DMS53 (cell line): ENCODE measurements at places on chromosomes 11 and 22.
A peak's percentile ranks its signal among the peaks of the same experiment; 100 is the strongest.

- DNase-seq, result peak; percentile 48
Observed at GRCh38 chr11:17735818-17736578, 1.4 kb downstream of the KCNC1 start.

DNA sequence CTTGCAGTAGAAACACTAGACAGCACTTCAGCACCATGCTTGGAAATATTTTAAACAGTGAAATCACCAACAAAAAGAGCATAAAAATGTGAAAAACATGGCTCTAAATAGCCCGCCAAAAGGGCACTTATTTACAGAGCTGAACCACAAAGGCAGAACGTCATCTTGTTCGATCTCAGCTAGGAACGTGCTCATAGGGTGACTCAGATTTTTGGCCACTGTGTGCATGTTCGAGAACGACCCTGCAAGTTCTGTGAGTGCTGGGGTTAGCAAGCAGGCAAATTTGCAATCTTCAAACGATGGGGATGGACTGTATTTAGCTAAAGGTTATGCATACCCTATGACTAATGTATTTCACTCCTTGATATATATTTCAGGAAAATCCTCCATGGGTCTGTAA is 30.6 kb downstream of the OR2AT4 start:
- DNase-seq, result no peak

GRCh38 chr11:117923275-117923674 is 5.9 kb downstream of the TMPRSS13 start:
- DNase-seq, result no peak

DNA sequence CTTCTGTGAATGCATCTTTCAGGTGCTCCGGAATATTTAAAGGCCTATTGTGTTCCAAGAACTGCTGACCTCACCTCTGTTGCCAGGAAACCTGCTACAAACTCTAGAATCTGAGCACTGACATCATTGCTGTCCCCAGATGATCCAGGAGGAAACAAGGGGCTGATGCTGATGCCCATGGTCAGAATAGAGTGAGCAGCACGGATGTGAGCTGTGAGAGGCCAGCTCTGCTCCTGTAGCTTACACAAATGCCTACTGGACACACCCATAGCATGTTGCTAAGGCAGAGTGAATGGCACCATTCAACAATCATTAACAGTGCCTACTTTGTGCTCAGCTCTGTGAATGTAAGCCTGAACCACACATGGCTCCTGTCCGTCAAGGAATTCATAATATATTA is 276.7 kb upstream of the API5 start:
- DNase-seq, result peak; percentile 85

- DNase-seq, result no peak
Observed at GRCh38 chr11:3152471-3153110, 12.5 kb downstream of the OSBPL5 start.

GRCh38 chr22:27523711-27524110 is 277.8 kb downstream of the MN1 start:
- no peak for DNase-seq

- DNase-seq, result no peak
Observed at GRCh38 chr11:117382746-117383145, 55.1 kb downstream of the CEP164 start.

DNA sequence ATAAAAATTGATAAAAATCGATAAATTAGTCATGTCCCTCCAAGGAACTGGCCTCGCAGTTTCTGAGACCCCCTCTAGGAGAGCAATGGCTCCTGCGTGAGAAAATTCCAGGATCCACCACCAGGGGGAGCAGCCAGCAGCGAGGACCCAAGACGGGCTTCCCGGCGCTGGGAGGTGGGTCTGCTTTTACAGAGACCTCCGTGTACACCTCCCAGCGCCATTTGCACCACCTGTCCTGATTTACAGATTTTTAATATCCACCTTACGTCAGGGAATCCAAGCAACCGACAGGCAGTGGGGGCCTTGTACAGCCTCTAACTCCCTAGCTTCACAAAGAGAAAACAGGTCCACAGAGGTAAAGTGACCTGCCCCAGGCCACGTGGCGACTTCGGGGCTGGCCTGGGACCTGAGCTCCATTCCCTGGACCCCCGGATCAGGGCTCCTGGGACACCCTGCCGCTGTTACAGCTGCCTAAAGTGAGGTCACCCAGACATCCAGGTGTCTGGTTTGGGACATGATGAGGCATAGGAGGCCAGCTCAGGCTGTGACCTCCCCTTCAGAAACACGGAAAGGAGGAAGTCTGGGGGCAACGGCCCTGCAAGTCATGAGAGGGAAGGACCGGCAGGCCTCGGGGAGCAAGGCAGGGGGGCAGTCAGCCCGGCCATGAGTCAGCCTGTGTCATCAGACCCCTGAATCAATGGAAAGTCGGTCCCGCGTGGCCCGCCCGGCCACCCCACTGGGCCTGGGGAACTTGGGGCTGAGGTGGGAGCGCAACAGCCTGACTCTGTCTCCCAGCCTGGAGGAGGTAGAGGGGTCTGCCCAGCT is 3.5 kb downstream of the OSM start:
- DNase-seq, result peak; percentile 51

DNA sequence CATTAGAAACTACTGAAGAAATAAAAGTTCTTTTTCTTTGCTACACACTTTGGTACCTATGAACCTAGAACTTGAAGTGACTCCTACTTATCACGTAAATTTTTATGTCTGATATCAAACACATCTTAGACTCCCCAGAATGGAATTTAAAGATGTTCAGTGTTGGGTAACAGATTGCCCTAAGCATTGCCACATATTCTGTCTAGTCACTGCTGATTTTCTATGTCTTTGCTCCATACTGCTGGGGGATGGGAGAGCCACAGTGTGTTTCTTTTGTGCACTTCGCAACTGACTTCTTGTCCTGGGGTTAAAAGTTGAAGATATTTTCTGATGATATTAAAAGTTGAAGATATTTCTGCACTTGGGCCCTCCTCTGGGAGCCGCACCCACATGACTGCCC is 19.4 kb upstream of the MYO18B start:
- DNase-seq, result no peak

- DNase-seq, result no peak
Observed at GRCh38 chr22:33044112-33044511, 14.1 kb downstream of the SYN3 start.

- no peak for DNase-seq
Observed at GRCh38 chr11:15128621-15129020, 13.9 kb downstream of the INSC start.

DNA sequence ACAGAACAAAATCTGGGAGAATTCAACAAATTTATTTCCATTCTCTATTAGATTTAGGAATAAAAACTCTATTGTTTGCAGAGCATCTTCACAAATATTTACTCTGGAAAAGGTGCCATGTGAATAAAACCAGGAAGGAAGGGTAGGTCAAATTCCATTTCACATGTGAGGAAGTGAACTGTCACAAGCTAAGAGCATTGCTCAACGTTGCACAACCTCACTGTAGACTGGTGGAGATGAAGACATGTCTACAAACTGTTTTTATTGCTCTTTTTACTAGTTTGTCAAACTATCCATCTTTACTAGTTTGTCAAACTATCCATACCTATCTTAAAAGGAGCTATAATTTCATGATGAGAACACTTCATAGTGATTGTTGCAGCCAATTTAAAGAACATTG is 236.4 kb downstream of the CNTN5 start:
- DNase-seq, result peak; percentile 82

- DNase-seq, result no peak
Observed at GRCh38 chr11:31404614-31405013, 35.0 kb downstream of the DNAJC24 start.

DNA sequence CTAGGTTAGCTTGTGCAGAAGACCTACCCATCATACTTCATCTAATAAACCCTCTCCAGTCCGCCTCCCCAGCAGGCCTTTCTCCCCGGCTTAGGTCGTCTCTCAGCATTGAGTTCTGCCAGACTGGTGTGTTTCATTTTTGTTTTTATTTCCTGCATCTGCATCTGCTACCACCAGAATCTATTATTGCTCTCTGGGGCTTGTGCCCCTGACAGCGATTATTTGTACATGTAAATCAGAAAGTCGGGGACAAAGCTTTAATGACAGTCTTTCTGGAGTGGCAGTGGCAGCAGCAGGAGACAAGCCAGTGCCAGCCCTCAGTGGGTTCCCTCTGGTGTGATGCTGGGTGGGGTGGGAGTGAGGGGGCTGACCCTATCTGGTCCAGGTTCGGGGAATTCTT is 127.5 kb downstream of the PKNOX2 start:
- DNase-seq, result no peak

GRCh38 chr11:105740164-105740903 is 130.5 kb downstream of the GRIA4 start:
- no peak for DNase-seq

GRCh38 chr11:122850076-122850631 is 11.9 kb downstream of the CRTAM start:
- DNase-seq, result no peak

GRCh38 chr11:47797633-47798032 is 30.5 kb upstream of the FNBP4 start:
- no peak for DNase-seq

DNA sequence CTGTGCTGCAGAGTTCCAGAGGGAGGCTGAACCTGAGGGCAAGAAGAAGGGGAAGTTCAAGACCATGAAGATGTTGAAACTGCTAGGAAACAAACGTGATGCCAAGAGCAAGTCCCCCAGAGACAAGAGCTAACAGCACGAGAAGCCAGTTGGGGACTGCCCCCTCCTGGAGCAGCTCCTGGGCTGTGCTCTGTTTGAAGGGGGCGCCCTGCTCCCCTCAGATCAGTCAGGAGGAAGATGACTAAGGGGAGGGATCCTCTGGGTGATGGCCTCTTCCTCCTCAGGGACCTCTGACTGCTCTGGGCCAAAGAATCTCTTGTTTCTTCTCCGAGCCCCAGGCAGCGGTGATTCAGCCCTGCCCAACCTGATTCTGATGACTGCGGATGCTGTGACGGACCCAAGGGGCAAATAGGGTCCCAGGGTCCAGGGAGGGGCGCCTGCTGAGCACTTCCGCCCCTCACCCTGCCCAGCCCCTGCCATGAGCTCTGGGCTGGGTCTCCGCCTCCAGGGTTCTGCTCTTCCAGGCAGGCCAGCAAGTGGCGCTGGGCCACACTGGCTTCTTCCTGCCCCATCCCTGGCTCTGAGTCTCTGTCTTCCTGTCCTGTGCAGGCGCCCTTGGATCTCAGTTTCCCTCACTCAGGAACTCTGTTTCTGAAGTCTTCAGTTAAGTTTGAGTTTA is 12.6 kb downstream of the C22orf23 start:
- DNase-seq, result no peak

DNA sequence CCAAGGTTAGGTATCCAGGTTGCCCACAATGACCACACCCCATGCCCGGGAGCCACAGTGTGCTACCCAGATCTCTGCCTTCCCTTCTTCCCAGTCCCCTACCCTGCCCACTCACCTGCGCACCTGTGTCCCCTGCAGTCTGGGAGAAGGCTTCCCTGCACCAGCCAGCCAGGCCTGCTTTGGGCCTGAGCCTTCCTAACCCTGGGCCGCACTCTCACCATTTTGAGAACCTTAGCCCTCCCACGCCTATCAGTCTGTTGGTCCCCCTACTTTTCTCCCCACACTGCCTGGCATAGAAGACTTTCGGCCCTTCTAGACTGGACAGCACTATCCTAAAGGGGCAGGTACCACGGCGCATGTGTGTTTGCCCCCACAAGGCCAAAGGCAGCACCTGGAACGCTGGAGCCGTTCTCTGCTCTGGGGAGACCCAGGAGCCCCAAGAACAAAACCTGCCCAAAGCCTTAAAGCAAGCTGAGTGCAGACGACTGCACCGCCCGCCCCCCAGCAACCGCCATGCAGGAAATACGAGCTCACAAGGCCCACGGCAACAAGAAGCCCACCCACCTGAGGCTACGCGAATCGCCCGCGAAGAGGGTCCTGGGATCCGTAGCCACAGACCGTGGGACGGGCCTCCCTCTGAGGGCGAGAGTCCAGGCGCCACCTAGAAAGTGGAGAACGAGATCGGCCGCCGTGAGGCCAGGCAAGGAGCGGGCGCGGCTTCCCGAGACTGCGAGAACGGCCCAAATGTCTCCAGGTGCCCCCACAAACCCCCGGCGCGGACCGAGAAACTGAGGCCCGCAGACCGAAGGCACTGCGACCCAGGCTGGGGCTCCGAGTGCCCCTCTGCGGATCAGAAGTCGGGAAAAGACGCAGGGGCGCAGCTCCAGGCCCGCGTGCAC is 546 bp downstream of the GNB1L start:
- DNase-seq, result peak; percentile 39

- DNase-seq, result no peak
Observed at GRCh38 chr11:35158701-35159510, 19.9 kb downstream of the CD44 start.

DNA sequence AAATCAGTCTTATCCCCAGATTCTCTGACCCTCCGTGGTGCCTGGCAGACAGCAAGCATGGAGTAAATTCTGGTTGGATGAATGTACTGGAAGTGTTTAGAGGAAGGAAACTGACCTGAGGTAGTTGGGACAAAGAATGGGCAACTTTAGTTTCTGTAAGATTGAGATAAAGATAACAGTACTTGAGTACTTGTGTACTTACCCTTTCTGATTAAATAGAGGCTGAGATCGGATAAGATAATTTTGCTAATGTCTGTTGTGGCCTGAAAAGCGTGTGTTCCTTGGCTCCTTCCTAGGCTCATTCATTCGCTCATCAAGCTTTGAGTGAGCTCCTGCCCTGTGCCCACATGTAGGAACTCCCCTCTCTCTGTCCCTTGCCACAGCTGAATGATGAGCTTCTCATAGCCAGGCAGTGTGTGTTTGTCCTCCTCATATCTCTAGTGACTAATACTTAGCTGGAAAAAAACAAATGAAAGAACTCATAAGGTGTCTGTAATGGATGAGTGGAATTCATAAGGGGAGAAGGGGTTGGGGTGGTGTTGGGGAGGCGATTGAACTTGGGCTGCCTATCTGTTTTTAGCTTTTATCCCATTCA is 118.1 kb downstream of the DBX1 start:
- DNase-seq, result no peak

- no peak for DNase-seq
Observed at GRCh38 chr11:119783466-119784400, 54.7 kb upstream of the NECTIN1 start.

DNA sequence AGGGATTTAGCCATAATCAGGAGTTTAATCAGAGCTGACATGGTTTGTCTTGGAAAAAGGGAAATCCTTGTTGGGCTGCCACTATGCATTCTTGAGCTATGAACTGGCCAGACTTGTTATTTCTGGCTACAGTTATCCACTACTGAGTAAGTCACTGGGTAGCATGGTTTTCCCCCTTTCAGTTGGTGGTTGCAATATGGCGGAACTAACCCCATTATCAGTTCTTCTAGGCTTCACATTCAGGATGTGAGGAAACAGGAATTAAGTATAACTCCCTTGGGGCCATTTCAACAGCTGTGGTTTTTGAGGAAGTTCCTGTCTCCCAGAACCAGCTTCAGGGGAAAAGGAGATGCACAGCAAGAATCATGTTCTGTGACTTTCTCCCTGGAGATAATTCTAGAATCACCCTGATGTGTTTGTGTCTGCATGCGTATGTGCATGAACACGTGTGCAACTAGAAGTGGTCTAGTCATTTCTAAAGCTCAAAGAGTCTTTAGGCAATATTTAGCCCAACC is 103.0 kb upstream of the CD44 start:
- DNase-seq, result no peak

GRCh38 chr11:1942558-1943260 is 4.4 kb upstream of the MRPL23 start:
- DNase-seq, result no peak

DNA sequence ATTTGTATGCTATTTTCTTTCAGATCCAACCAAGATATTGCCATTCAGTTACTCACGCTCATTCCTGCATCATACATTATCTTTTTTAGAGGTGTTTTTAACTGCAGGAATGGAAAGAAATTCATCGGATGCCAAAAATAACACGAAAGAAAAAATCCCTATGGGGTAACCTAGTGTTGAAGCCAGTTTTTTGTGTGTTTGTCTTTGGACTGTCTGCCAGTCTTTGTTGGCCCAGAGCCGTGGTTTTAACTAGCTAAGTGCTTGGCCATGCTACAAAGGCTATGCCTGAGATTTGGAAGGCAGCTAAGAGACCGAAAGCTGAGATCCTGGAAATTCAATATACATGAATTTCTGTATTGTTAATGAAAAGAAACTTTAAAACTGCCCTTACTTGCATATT is 309.8 kb upstream of the CNTN5 start:
- DNase-seq, result no peak
